ENCODE measurements at places on chromosomes 5 and 9.

DNA sequence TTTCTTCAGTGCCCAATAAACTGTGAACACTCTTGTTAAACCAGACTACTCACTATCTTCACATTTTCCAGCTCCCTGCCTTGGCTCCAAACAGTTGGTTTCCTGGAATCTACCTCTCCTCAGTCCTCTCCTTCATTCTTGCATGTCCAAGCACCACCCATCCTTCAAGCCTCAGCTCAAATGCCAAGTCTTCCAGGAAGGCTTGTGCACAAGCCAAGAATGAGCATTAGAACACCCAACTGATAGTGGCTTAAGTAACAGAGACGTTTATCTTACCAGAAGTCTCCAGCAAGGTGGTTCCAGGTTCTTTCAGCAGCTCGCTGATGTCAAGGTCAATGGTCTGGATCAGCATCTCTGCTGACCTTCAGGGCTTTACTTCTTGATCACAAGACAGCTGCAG is 60.1 kb downstream of the PTPDC1 start:
- no peak for DNase-seq

DNA sequence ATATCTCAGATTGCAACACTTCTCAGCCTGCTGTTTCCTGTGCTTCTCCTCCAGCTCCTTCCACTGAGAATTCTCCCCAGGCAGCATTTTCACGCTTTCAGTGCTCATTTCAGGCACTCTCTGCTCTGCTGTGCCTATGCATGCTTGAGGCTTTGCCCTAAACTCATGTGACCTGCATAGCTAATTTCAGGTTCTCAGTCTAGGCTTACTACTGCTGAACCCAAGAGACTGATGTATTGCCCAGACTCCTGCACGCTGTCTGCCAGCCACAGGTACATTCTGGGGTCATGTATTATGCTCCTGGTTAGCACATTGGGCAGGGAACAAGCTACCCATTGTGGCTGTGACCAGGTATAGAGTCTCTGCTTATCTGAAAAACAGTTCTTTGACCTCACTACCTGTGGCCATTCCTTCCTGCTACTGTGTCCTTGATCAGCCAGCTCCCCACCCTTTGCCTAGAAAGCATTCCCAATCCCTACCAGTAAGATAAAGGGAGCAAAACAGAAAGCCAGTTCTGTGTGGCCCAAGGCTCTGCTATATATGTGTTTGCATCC is 34.7 kb downstream of the PIP5K1B start:
- no peak for DNase-seq

DNA sequence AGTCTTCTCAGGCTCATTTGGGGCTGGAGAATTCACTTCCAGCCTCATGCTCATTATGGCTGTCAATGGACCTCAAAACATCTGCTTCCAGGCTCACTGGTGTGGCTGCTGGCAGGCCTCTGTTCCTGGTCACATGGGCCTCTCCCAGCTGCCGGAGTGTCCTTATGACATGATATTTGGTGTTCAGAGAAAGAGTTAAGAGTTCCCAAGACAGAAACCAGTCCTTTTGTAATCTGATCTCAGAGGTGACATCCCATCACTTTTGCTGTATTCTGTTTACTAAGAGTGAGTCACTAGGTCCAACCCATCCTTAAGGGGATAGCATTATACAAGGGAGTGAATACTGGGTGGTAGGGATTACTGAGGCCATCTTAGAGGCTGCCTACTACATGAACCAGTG is 104.6 kb downstream of the CACNA1B start:
- DNase-seq, result no peak

DNA sequence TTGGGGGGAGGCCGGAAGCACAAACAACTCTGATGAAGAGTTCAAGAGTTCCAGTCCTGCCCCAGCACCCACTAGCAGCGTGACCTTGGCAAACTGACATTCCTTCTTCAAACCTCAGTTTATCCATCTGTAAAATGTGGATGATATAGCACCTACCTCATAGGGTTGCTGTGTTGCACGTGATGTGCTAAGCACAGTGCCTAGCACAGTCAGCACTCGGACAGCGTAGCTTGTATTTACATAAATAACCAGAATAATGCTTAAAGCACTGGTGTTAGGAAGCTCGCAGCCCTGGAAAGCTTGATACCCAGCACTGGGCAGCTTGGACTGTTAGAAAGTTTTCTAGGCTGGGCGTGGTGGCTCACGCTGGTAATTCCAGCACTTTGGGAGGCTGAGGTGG is 5.1 kb downstream of the PKN3 start:
- DNase-seq, result no peak

GRCh38 chr9:129509533-129509928 is 111.4 kb downstream of the C9orf50 start:
- DNase-seq, result no peak

DNA sequence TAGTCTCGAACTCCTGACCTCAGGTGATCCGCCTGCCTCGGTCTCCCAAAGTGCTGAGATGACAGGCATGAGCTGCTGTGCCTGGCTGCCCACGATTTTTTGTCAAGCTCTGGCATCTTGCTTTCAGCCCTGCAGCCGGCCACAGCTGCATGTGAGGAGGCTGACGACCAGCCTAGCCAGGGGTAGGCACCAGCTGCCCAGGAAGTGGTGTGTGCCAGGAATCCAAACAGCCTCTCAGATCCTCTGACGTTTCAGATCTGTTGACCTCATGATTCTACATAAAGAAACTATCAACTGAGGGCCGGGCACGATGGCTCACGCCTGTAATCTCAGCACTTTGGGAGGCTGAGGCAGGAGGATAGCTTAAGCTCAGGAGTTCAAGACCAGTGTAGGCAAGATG is 19.0 kb downstream of the DYNC2I2 start:
- no peak for DNase-seq

- DNase-seq, result no peak
These were observed 777.0 kb upstream of the WWC1 start for GRCh38 chr5:167514461-167514860.

GRCh38 chr9:72453797-72454196 is 67.6 kb upstream of the TMC1 start:
- DNase-seq, result no peak

- DNase-seq, result no peak
These were observed 454.3 kb downstream of the TLE1 start for GRCh38 chr9:81234924-81235610.

DNA sequence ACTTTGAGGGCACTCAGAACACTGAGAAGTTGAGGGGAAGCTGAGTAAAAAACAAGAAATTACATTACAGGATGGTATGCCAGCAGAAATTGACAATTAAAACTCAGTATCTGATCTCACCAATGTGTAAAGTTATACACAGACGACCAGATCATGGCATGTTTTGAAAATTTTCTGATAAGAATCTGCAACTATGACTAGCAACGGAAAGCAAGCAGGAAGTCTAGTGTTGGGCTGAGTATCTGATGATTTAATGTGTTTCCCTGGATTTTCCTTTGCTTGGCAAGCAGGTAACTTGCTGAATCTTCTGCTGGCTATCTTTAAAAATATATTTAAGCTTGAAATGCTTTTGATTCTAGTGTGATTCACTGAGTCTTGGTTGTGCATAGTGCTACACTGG is 5.2 kb upstream of the GCNT4 start:
- DNase-seq, result no peak

- no peak for DNase-seq
These were observed 185.7 kb upstream of the CCNH start for GRCh38 chr5:87598460-87598859.

- no peak for DNase-seq
These were observed 124.3 kb downstream of the COL23A1 start for GRCh38 chr5:178465861-178466288.

GRCh38 chr9:116269250-116269649 is 115.7 kb downstream of the PAPPA start:
- no peak for DNase-seq

DNA sequence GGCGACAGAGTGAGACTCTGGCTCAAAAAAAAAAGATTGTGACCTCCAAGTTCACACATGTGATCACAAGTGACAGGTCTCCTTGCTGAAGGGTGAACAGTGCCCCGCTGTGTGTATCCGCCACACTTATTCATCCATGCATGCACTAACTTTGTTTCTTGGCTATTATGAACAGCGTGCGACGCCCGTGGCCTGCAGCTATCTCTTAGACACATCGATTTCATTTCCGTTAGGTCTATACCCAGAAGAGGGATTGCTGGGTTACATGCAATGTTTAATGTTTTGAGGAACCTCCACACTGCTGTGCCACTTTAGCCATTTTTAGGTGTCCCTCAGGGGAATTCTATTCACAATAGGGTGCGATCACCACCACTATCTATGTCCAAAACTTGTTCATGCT is 12.1 kb upstream of the EGFL7 start:
- no peak for DNase-seq

DNA sequence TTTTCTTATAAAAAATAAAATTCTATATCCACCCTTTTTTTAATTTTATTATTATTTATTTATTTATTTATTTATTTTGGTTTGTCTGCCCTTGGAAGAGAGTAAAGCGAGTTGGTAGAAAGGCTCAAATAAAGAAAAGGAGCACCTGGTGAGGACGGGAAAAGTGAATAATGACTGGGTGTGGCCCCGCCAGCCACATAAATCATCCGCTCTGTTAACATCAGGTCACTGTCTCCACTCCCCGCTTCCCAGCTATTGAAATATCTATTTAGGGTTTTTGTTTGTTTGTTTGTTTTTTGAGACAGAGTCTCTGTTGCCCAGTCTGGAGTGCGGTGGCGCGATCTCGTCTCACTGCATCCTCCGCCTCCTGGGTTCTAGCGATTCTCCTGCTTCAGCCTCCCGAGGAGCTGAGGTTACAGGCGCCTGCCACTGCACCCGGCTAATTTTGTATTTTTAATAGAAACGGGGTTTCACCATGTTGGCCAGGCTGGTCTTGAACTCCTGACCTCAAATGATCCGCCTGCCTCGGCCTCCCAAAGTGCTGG is 844 bp downstream of the POLR3G start:
- no peak for DNase-seq

- peak; percentile 85 for DNase-seq
These were observed 7.5 kb downstream of the N4BP3 start for GRCh38 chr5:178120607-178121357.

- peak; percentile 66 for DNase-seq
These were observed 10.4 kb upstream of the SLC30A5 start for GRCh38 chr5:69083412-69083811.

DNA sequence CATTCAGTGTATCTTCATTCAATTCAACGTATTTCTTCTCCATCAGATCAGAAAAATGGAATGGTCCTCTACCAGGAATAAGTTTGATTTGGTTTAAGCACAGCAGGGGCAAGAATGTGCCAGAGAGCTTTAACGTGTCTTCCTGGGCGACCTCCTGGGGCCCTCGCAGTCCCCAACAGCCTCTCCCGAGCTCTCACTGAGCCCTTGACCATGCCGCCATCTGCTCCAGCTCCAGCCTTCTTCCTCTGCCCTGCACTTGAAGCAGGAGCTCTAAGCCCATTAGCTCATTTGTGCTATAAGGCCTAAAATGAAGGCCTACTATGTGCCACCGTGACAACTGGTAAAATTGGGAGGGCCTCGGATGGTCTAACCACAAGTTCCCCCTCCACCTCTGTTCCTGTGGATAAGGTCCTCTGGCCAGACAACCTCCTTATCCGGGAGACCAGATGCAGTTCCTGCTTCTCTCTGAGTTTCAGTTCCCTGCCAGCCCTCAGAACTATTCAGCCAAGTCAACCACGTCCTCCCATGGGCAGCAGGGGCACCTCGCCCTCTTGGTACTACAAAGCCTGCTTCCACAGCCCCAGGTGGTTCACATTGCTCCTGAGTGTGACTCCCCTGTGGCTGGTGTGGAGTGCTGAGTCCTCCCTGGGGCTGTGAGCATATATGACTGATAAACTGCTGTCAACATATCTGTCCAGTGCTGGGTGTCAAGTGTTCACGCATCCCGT is 35.8 kb downstream of the C5orf15 start:
- DNase-seq, result no peak

- DNase-seq, result no peak
These were observed 14.4 kb upstream of the SYNPO start for GRCh38 chr5:150625831-150626746.

GRCh38 chr9:93952784-93953495 is 2.2 kb downstream of the BARX1 start:
- DNase-seq, result no peak

GRCh38 chr5:146541958-146542849 is 26.2 kb upstream of the GPR151 start:
- peak; percentile 86 for DNase-seq

DNA sequence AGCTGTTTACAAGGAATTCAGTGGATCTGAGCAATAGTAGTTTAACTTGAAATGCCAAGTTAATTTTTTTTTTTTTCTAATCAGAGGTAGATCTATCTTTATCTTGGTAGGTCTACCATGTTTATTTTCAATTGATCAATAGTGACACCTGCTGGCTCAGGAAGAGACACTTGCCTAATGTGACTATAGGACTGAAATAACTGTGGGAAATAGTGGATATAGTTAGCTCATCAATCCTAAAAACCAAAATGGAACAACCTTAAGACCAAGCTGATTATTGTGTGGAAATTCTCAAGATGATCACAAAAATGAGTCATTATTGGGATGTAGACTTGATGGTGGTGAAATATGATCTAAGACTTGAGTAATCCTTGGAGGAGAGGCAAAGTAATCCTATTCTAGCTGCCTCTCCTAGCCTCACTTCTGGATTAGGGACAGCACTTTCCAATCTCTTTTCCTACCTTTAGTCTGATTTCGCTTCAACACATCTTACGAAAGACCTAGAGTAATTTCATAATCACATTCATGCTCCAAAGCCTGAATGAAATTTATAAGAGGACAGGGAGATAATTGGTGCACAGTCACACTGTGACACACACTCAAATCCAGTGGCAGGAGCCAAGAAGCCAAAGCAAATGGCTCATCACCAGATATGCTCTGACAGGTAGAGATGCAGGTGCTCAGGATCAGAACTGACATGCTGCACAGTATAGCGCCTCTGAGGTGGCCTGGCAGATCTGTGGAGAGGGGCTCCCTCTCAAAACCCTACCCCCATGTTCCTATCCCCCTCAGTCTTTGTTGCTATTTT is 156.3 kb downstream of the HMHB1 start:
- no peak for DNase-seq

DNA sequence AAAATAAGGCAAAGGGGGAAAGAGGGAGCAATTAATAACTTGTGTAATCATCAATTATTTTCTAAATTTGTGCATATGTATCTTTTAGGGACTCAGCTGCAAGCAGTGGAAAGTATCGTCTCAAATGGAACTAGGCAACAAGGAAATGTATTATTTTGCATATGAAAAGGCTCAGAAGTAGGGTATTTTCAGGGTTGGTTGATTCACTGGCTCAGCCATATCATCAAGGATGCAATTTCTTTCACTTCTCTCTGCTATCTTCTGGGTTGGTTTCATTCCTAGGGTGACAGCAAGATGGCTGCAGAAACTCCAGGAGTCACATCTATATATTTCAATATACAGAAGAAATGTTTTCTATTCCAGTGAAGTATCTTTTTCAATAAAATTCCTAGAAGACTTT is 509.8 kb downstream of the DMAC1 start:
- no peak for DNase-seq

- DNase-seq, result peak; percentile 44
These were observed 3.6 kb upstream of the OTP start for GRCh38 chr5:77641963-77642737.

DNA sequence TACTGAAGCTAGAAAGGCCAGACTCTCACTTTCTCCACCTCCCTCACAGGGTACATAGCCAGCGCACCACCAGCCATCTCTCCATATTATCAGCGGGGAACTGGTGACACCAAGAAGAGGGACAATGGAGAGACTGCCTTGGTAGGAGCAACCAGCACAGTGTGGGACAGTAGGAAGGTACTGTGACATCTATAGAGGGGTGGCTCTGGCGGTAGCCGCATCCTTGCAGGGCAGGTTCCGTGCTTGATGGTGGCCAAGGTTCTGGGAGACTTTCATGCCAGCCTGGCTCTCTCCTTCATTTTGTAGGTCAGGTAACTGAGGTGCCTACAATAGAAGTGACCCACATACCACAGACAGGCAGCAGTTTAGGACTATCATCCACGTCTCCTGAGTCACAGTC is 65.5 kb upstream of the SMIM23 start:
- no peak for DNase-seq

GRCh38 chr5:80973027-80973426 is 12.9 kb downstream of the RASGRF2 start:
- DNase-seq, result no peak
